T47D (cell line): ENCODE measurements at places on chromosomes 2 and 18.

DNA sequence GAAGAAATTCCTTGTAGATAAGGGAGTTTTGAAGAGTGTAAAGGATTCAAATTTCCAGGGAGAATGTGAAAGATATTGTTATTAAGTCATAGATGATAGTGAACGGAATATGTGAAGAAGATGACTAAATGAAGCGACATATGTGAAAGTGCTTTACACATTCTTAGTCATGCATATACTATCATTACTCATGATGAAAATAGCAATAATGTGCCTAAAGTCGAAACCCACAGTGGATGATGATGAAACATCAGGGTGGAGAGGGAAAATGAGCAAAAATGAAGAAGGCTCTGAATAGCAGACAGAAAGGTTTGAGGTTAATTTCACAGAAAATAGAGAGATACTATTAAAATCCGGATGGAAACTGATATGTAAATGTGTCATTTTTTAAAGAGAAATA is 1237.1 kb downstream of the LRP1B start:
- DNase-seq, result no peak

GRCh38 chr2:150939087-150939486 is 322.6 kb downstream of the RBM43 start:
- DNase-seq, result no peak

DNA sequence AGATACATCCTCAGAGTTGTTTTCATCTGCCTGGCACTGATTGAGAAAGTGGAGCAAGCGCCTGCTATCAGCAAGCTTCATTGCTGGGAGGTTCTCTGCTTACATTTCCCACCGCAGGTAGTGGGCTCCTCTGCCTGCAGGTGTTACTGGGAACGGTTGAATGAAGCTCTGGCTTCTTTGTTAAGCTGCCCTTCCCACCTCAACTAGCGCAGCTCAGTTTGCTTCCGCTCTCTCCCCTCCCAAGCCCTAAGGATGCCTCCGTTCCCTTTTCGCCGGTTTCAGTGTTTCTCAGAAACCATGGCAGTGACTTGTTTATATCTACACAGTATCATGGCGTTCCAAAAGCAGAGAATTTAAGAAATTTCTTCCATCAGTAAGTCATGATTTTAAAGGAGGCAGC is 72.2 kb upstream of the B3GNT7 start:
- no peak for DNase-seq

GRCh38 chr2:152097290-152097800 is 1.5 kb downstream of the CACNB4 start:
- DNase-seq, result peak; percentile 36

DNA sequence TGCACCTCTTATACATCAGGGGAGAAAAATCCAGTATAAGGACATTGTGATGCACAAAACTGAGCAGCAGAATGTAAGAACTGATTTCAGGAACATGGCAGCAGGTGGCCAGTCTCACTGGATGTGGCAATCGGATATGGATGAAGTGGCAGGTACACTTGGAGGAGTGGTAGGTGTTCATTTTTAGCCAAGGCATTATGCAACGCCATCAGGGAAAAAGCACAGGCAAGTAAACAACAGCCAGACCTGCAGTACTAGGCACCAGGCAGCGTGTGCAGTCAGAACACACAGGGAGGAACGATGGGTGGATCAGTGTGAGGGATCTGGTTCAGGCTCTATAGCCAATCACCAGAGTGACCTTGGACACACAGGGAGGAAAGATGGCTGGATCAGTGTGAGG is 77.4 kb upstream of the GCFC2 start:
- no peak for DNase-seq

DNA sequence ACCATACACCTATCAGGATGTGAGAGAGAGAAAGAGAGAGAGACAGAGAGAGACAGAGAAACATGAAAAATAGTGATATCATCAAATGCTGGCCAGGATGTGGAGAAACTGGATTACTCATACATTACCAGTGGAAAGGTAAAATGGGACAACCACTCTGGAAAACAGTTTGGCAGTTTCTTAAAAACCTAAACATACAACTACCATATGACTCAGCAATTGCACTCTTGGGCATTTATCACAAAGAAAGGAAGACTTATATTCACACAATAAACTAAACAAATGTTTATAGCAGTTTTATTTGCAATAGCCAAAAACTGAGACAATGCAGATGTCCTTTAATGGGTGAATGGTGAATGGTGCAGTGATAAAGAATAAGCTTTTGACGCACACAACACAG is 29.1 kb downstream of the SLC4A3 start:
- no peak for DNase-seq

- no peak for DNase-seq
Observed at GRCh38 chr2:183024339-183025095, 13.7 kb downstream of the NCKAP1 start.

- no peak for DNase-seq
Observed at GRCh38 chr18:8519102-8519501, 90.1 kb upstream of the RAB12 start.

DNA sequence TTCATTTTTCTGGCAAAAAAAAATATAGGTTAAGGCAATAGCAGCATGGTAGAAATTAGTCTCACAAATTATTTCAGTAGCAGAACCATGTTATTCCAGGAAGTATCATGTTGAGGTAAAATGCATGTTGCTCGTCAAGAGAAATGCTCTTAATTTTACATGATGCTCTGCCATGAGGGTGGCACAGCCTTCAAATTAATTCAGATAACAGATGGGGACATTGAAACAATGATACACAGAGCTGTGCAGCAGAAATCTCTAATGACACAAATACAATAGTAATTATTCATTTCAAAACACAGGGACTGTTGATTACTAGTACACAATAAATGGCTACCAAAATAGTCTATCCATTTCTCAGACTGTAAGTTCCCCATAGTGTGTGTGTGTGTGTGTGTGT is 24.8 kb downstream of the GAREM1 start:
- no peak for DNase-seq

- DNase-seq, result no peak
Observed at GRCh38 chr2:5698134-5698533, 6.0 kb downstream of the SOX11 start.

DNA sequence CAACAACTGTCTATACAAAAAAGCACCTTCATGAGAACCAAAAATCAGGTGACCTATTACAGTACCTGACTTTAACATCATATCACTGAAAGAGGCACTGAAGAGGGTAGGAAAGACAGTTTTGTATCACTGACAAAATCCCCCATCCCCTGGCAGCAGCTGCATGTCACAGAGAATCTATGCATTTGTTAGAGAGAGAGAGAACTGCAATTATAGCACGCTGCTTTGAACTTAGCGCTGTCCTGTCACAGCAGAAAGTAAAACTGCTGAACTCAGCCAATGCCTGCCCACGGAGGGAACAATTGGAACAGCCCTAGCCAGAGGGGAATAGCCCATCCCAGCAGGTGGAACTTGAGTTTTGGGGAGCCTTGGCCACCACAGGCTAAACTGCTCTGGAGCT is 75.1 kb upstream of the NOL4 start:
- DNase-seq, result no peak

DNA sequence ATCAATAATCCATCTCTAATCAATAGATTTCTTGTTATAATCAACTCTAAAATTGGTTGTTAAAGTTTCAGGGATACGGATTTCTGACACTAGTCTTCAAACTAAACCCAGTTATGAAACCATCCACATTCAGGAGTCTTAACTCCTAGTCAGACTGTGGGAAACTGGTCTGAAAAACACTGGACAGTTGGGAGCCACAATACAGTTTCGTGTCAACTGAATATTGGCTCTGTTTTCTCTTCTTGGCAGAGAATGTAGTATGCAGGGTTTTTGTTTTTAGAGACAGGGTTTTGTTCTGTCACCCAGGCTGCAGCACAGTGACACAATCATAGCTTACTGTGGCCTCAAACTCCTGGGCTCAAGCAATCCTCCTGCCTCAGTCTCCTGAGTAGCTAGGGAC is 123.1 kb downstream of the RTTN start:
- no peak for DNase-seq

GRCh38 chr18:23735021-23735464 is 45.8 kb downstream of the LAMA3 start:
- no peak for DNase-seq

GRCh38 chr2:136482966-136483365 is 282.4 kb upstream of the THSD7B start:
- no peak for DNase-seq

- no peak for DNase-seq
Observed at GRCh38 chr2:216475767-216476166, 22.9 kb upstream of the RPL37A start.

GRCh38 chr18:9849407-9850283 is 36.1 kb upstream of the TXNDC2 start:
- DNase-seq, result no peak

- no peak for DNase-seq
Observed at GRCh38 chr2:119430023-119430498, 1.6 kb upstream of the TMEM37 start.

DNA sequence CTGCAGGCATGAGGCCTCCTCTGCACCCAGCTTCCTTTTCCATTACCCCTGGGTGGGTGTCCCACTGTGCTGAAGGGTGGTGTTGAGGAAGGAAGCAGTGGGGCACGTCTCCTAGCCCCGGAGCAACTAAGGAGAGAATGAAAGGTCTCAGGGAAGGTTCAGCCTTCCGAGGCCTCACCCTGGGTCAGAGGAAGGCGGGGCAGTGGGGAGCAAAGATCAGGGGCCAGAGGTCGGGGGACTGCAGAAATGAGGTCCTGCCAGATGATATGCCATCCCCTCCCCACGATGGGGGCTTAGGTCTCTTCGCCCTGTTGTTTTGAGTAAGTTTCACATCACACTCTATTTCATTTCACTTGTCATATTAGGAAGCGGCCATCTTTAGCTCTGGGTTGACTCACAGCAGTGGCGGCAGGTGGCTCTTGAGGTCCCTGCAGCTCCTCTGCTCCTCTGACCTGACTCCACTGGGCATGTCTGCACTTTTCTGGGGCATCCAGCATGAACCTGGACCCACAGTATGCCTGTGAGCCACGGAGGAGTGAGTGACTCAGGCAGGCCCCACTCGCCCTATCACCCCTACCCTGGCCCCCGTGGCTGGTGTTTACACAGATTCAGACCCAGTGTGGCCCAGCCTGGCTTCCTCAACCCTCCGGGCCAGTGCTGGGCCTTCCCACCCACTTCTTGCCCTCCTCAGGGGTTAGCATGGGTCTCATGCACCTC is 153.7 kb upstream of the SMAD2 start:
- no peak for DNase-seq

- DNase-seq, result no peak
Observed at GRCh38 chr2:12705230-12705629, 11.5 kb upstream of the TRIB2 start.

DNA sequence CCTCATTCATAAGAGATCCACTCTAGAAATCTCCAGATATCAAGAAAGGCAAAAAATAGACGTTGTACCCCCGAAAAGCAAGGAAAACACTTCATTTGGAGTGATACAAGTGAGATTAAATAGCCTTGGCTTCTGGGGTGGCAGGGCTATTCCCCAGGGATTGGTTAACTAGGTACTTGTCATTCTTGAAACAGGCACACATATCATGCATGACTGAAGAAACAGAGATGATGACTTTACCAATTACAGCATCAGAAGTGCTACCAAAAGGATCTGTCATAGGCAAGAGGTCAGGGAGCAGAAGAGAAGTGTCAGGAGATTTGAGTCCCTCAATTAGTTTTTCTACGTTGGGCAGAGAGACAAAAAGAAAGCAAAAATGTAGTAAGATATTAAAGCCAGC is 45.2 kb upstream of the NFU1 start:
- DNase-seq, result no peak

DNA sequence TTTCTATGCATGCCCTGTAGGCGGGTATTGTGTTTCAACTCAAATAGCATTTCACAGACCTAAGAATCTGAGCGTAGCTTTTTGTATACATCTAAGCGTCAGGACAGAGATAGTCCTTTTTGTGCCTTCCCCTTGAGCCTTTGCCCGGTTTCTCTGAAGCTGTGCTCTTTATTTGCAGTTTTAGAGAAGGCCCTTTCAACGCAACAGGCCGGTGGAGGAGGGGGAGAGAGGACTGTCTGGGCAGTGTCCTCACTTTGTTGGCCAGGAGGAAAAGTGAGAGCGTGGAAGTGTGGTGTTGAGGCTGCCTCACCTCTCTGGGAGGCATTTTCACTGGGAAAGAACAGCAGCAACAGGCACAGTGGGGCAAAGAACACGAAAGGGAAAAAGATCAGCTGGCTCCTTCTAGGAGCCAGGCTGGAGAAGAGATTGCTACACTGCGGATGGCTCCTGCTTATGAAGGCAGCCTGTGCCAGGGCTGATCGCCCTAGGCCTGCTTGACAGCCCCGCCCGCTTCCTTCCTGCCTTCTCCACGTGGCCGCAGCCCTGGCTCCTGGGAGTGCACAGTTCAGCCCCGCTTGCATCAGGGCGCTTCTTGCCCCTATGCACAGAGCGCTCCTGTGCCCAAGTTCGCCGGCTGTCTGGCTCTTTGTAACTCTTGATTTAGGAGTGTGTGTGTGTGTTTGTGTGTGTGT is 195.6 kb upstream of the POU3F3 start:
- peak; percentile 15 for DNase-seq
